Kidney epithelial cell (primary cell): ENCODE measurements at places on chromosomes 1 and 21. TPM values are rescaled to one million over a fixed set of nuclear protein-coding genes. Genes with fewer than 3 reads are reported as not detected.

WNT3A gene
- not detected in 2 replicates for total RNA-seq

CDK18 gene
- total RNA-seq, result 12.1 and 14.0 TPM in 2 replicates

BROX gene
- 50.1 and 75.6 TPM in 2 replicates for total RNA-seq

RPTN gene
- total RNA-seq, result not detected in 2 replicates

SLC25A34 gene
- total RNA-seq, result 0.25 and 0.34 TPM in 2 replicates

GRCh38 chr1:221335161-221336101 is 406.5 kb downstream of the DUSP10 start:
- peak; percentile 65 for DNase-seq

DNA sequence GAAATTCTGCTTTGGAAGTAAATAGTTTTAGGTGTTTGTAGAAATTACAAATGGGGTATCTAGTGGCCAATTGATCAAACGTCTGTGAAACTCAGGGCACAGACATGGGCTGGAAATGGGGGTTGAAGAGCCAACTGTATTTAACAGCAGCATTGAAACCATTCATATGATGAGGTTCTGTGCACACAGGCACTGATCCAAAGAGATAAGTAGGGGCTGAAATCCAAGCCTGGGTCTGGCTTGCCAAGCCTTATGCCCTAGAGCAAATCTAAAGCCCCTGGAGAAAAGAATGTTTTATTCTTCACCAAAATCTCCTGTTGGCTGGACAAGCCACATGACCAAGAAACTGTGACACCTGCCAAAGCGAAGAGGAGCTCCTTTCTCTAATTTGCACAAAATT is 67.6 kb upstream of the ST6GALNAC5 start:
- no peak for DNase-seq

DNA sequence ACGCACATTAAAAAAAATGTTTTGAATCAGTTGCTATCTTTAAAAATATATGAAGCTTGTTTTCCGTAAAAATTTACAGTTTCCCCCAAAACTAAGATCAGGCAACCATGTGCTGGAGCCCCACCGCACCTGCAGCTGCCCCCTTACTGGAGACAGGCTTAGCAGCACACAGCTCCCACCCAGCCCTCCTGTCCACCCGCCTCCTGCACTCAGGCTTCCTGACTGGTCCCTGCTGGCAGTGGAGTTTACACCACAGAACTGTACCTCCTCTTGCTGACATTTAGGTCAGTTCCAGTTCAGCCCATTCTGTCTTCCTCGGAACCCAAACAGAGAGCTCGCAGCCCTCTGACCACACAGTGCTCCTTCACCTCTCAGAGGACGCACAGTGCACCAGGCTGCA is 2.1 kb downstream of the GPR161 start:
- DNase-seq, result no peak

DNA sequence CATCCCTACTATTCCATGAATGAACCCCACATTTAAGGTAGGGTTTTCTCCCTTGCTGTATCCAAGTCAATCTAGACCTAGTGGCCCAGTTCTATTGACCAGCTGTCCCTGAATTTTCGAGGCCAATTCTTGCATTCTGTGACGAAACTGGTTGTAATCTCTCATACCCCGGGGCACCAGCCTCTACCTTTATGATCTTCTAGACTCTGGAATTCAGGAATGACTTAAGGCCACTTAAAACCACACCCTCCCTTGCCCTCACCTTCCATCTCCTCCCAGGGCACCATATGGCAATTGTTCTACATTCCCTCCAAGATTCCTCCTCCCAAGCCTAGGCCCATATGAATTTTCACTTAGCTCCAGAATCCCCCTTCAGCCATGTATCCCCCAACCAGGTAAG is 48.9 kb downstream of the RHOU start:
- DNase-seq, result no peak

DNA sequence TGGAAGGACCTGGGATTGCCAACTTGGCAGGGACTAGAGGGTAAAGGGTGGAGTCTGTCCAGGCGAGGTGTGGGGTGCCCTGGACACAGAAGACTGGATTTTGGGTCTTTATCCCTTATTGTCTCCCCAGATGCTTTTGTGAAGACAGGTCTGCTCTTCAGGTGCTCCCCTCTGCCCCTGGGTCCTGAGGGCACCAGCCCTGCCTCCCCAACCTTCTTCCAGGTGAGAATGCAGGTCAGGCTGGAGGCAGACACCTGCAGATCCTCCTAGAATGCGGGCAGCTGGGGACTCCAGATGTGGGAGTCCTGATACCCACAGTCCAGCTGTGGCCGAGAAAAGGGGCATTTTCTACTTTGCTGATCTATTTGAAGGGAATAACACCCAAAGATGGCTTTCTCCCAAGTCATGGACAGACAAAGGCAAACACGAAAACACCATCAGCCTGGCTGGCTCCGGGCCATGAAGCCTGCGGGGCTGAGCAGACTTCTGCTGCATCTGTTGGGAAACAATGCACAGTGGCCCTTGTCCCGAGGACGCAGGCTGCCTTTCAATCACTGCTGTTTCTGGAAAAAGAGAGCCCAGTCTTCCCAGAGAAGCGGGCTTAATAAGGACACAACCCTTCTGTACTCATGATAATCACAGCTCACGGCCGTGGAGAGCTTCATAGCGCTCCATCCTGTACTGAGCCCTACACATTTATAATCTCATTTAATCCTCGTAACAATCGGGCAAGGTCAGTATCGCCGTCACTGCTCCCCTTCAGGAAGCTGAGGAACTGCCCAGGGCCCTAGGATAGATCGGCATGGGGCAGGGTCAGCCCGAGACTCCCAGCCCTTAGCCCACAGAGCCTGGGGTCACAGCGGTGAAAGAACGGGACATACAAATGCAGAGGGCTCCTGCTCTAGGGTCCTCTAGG is 62.0 kb upstream of the ABCG1 start:
- no peak for DNase-seq

DNA sequence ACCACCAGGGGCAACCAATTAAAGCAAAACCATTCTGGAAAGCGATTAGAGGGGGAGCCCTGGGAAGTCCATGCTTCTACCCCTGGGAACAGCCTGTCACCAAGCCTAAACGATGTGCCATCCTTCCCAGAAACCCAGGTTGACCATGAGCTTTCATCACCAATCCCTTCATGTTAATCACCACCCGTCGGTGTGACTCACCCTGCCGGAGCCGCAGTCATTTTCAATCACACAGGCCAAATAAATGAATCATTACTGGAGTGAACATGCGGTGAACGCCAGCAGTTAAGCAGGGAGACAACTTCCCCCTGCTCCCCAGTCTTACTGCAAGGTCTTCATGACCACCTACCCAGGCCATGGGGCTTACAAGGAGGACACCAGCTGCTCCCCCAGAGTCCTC is 308.8 kb downstream of the AJAP1 start:
- DNase-seq, result peak; percentile 61

GRCh38 chr1:7579831-7580804 is 191.0 kb upstream of the VAMP3 start:
- DNase-seq, result no peak

GRCh38 chr1:65281846-65282245 is 27.5 kb upstream of the DNAJC6 start:
- no peak for DNase-seq

DNA sequence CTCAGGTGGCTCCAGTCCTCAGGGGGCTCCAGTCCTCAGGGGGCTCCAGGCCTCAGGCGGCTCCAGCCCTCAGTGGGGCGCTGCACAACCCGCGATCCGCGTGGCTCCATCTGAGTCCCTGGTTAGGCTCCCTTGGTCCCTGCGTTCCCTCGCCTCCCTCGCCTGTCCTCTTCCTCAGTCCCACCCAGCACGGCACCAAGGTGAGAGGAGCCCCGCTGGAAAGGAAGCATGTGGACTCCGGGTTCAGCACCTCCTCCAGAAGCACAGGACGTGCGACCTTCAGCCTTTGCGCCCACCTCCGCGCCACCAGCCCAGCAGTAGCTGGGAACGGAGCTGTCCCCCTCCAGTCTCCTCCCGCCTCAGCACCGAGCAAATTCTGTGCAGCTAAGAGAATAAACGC is 8.1 kb upstream of the OR2M5 start:
- no peak for DNase-seq

DNA sequence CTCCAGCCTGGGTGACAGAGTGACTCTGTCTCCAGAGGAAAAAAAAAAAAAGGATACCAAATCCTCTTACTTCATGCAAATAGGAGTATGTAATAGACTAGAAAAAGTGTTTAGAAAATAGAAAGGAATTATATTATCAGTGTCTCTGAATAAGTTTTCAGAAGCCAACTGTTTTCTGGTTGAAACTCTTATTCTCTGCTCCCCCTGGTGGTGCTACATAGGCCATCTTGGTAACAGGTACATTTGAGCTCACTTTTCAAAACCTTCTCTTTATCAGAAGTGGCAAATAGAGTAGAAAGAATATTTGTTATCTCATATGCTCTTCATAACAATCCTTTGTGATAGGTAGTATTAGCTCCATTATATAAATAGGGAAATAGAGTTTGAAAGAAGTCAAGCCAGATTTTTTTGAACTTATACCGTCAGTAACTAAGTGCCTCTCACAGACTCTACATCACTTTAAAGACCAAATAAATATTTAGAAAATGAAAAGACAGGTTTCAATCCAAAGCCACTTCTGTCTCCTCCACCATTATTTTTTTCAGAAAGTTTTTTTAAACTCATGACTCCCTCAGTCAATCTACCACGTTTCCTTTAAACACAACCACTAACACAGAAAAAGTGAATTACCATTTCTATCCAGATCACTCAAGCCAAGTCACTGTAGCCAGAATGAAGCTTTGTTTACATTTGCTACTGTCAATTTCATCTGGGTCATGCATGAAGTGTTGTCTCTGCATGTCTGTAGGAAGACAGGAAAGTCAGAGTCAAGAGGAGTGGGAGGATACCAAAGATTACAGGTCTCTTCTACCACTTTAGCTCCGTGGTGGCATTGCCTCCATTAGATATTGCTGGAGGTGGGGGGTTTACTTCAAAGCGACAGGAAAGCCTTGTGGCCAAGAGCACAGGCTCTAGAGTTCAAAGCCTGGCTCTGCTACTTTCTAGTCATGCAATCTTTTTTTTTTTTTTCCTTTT is 45.6 kb downstream of the IL23R start:
- no peak for DNase-seq

GRCh38 chr1:199743227-199743626 is 284.3 kb upstream of the NR5A2 start:
- no peak for DNase-seq

DNA sequence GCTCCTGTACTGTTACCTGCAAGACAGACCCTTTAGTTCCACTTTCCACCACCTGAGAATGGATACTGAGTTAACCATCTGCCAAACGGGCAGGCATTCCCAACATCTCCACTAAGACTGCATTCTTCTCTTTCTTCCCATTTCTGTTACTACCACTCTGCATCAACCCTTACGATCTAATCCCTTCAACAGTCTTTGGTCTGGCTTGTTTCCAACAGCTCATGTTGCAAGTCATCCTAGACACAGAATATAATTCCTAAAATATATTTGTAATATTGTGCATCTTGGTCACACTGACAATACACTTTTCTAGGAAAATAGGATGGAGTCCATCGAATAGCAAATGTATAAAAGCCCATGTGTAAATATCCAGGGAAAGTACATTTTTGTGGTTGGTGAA is 166.7 kb downstream of the SIPA1L2 start:
- DNase-seq, result no peak

DNA sequence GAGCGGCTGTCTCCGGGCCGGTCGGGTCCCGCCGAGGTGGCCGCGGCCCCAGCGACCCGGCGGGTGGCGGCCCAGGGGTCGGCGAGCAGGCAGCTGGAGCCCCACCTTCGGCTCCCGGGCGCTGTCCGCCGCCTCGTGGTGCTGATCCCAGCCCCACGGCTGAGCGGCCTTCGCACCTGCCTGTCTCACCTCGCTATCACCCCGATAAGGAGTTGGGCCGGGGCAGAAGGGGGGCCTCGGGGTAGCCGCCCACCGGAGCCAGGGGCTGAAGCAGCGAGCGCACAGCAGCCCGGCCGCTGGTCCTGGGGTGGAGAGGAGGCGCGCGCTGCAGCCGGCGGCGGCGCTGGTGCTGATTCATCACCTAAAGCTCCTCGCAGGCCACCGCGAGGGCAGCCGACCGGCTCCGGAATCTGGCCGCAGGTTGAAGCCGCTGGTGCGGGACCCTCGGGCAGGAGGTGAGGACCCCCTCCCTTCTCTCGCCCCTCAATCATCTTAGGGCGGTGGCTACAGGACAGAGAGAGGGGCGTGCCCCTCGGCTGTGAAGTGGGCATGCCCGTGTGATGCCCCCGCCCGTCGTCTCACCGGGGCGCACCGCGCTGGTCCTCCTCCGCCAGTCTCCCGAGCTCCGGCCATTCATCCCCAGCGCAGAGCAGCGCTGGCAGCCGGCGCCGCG is 575 bp downstream of the TRIM67 start:
- no peak for DNase-seq
